ENCODE measurements at places on chromosomes 2 and 18. TPM values are rescaled to one million over a fixed set of nuclear protein-coding genes. Genes with fewer than 3 reads are reported as not detected.
A peak's percentile ranks its signal among the peaks of the same experiment; 100 is the strongest.

GRCh38 chr2:186382932-186383331 lies 103.1 kb upstream of the ZC3H15 start:
- no peak overlapping the region for H3K4me3 ChIP-seq
- H3K27me3 ChIP-seq = no peaks in the 10 kb centered on the region
- no peaks in the 10 kb centered on the region for H3K36me3 ChIP-seq
- DNase-seq = no peak

DNA sequence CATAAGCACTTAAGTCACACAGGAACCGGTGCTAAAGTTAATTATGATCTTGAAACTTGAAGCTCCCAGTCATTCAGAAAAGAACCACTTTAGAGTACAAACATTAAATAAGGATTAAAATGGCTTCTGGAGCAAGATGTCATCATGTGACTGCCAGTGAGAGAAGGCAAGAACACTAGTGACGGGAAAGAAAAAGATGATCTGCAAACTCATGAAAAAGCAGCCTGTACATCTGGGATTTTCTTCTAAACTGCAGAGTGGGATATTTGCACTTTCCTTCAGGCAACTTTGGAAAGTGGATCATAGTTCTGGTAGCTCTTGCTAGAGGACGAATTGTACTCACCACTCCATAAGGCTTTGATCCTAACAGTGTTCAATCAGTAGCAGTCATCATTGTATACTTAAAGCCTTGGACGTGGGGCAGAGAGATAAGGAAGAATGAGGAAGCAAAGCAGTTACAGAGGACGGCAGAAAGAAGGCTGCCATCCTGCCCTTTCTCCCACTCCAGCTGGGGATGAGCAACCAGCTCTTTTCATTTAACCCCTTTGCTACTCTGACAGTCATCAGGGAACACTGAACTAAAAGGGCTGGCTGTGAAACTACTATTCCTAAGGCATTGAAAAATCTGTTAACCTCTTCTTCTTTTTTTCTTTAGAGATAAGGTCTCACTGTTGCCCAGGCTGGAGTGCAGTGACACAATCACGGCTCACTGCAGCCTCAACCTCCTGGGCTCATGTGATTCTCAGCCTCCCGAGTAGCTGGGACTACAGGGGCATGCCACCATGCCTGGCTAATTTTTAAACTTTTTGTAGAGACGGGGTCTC lies 18.1 kb downstream of the ABHD3 start:
- H3K4me1 ChIP-seq = peaks cover 15% of the 10 kb centered on the region
- peak overlapping the region; percentile 6 for H3K27ac ChIP-seq
- H3K36me3 ChIP-seq = no peaks in the 10 kb centered on the region
- DNase-seq = no peak

DNA sequence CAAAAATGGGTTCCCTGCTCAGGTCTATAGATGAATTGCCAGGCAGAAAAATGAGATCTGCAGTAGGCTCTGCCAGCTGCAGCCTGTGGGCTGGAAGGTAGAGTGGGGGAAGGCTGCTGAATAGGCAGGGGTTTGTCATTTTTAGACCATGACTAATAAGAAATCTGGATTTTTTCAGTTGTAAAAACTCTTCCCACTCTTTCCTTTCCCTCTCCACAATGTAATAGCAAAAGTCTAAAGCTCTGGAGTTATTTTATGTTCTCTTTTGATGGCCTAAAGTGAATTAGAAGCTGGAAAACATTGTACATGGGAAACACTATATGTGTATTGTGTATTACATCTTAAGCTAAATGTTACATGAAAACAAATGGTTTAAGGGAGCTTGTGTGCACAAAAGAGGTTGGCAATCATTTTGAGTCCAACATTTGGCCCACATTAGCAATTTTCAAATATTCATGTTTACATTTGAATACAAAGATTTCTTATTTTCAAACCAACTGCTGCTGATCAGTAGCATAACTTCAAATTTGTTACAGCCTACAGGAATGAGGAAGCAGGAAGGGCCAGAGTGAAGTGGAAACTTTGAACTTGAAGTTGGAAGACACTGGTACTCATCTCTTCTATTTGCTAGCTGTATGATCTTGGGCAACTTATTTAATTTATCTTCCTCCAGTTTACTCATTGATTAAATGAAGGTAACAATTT lies 407.1 kb downstream of the SLC4A3 start:
- no peaks in the 10 kb centered on the region for H3K36me3 ChIP-seq
- DNase-seq = no peak
- H3K27ac ChIP-seq = no peak overlapping the region
- H3K4me3 ChIP-seq = no peak overlapping the region
- H3K4me1 ChIP-seq = no peaks in the 10 kb centered on the region

- no peaks in the 10 kb centered on the region for H3K27me3 ChIP-seq
- H3K27ac ChIP-seq = no peak overlapping the region
- H3K36me3 ChIP-seq = no peaks in the 10 kb centered on the region
Observed at GRCh38 chr2:240926516-240927389, 20.6 kb downstream of the CROCC2 start.

The TTN gene
- 0.80 TPM for total RNA-seq

GRCh38 chr2:22281033-22281432 lies 1103.9 kb upstream of the KLHL29 start:
- H3K4me3 ChIP-seq = no peak overlapping the region
- H3K4me1 ChIP-seq = no peaks in the 10 kb centered on the region
- H3K36me3 ChIP-seq = no peaks in the 10 kb centered on the region
- DNase-seq = no peak
- H3K27ac ChIP-seq = no peak overlapping the region
- H3K27me3 ChIP-seq = no peaks in the 10 kb centered on the region

The SERPINB3 gene
- not detected for total RNA-seq
